ENCODE measurements at places on chromosomes 7 and 10.

DNA sequence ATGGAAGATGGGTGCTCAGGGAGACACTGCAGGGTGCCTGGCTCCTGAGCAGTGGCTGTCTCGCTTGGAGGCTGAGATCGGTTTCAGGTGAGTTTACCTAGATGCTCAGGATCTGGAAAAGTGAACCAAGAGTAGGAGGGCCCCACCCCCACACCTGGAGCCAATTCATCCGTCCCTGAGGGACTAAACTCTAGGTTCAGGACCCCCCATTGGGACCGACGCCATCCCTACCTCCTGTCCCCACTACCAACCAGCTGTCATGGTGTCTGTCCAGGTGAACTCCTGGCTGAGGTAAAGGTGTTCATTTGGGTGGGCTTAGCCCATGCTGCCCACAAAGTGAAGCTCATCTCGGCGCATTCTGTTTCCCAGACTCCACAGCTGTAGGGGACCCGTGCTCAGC, 174.6 kb upstream of the PLPP4 start:
- no peak for DNase-seq

- no peak for DNase-seq
Observed at GRCh38 chr10:101397140-101397539, 43.2 kb downstream of the BTRC start.

DNA sequence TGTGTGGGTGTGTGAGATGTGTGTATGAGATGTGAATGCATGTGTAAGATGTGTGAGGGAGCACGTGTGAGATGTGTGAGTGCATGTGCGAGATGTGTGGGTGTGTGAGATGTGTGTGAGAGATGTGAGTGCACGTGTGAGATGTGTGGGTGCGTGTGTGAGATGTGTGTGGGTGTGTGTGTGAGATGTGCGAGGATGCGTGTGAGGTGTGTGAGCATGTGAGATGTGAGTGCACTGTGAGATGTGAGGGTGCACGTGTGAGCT, 31.0 kb downstream of the PPIF start:
- no peak for DNase-seq

GRCh38 chr7:96778263-96778662, 68.6 kb upstream of the SEM1 start:
- DNase-seq: no peak

- no peak for DNase-seq
Observed at GRCh38 chr10:31622978-31623377, 304.0 kb downstream of the ZEB1 start.

DNA sequence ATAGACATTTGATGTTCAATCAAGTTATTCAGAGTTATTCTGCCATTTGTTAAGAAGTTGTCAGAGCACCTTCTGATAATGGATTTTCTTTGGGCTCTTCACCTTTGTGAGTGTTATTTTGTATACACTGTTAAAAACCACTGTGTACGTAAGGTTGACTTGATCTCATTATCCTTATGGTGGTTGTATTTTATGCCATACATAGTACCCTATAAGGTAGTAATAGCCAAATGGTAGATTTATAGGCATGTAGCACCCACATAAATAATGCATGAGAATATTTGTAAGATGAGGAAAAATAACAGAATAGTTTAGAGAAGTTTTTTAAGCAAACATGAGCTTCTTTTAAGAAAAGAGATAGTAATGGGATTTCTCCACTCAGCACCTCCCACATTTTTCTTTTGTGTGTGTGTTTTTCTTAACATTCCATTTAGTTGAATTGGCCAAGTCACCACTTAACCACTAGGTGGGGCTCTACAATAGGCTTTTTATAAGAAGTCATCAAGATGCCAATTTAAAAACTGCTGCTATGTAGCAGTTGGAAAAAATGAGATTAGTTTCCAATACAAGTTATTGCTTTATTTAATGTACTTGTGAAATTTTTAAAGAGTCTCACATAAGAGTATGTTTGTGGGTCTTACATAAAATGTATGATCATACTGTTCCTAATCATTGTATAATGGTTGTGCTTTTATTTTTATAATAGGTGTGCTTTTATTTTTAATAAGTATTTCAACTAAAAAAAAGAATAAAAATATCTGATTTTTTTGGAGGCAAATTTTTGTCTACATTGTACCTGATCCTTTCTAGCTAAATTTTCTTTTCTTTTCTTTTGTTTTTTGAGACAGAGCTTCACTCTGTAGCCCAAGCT, 41.1 kb upstream of the STMP1 start:
- peak; percentile 28 for DNase-seq

- DNase-seq: no peak
Observed at GRCh38 chr10:71923138-71923692, 41.0 kb upstream of the CHST3 start.

GRCh38 chr10:63720072-63720537, 198.9 kb downstream of the REEP3 start:
- DNase-seq: peak; percentile 11

DNA sequence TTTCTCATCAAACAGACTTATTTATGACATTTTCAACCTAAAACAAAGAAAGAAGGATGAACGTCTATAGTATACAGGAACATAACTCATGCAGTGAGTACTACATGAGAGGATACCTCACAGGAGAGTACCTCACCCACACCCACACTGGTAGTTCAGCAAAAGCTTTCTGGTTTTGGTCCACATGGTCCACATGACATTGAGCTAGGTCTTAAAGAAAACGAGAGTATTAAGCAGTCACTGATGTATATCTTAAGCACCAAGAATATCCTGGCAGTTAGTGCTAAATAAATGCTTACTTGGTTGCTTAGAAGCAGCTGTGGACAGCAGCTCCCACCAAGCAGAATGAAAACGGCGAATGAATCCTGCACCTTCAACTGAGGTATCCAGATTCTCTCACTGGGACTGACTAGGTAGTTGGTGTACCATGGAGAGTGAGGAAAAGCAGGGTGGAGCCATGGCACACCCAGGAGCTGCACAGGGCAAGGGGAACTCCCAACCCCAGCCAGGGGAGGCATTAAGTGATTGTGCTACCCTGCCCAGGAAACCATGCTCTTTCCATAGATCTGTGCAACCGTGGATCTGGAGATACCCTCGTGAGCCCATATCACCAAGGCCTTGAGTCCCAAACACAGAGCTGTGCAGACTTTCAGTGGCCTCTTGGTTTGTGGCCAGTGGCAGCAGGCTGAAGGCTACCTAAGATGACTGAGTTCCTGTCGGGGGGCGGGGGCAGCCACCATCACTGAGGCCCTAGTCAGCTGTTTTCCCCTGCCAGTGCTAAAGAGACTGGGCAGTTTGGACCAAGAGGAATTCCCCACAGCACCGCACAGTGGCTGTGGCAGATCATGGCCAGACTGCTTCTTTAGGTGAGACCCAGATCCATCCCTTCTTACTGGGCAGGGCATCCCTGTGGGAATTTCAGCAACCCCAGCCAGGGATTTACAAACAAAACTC, 143.4 kb downstream of the SGMS1 start:
- DNase-seq: no peak

DNA sequence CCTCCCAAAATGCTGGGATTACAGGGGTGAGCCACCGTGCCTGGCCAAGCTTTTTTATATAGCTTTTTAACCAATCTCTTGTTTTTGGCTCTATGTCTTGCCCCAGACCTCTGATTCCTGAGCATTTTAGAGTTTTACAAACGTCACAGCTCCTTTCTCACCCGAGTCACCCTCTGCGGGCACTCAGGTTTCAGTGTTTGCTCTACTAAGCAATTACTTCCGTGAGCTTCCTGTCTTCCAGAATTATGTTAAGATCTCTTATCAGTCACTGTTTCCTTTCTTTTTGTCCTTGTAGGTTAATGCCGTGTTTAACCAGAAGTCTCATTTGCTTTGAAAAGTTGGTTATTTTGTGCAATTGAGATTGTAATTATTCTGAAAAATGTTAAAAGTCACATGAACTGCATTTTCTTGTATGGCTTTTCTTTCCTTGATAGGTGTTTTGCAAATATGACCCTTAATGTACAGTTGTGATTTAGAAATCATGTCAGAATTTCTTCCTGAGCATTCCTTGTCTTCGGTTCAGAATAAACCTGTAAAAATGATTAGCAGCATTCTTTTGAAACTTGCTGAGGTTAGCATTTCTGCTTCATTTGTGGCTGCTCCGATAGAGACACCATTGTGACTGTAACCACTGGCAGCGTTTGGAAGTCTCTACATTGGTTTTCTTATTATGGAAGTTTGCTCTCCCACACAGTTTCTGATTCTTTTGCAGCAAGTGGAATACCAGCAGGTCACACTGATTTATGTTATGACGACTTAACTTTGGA, 4.5 kb upstream of the HKDC1 start:
- no peak for DNase-seq

- no peak for DNase-seq
Observed at GRCh38 chr10:47306387-47307210, 6.6 kb downstream of the GDF10 start.

DNA sequence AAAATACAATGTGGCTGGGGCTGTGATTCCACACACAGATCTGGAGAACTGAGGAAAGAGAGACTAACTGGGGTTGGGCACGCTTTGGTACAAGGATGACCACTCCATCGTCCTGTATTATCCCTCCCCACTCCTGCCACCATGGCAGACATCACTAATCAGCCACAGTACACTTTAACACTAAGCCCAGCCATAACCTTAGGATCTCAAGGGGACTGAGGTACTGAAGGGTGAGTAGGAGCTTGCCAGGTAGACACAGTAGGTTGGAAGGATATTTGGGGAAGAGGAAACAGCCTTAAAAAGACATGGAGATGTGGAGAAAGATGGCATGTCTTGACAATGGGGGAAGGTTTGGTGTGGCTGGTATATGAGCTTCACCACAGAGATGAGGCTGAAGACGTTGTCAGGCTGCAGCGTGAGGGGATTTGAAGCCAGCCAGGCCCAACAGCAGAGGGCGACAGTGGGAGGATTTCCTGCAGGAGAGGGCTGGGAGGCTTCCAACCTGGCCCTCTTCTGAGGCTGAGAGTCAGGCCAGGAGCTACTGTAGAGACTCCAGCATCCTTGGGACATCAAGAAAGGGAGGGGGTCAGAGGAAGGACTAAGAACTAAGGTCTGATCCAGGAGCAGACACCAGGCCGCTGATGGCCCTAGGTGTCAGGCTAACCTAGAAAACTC, 58.6 kb upstream of the COL13A1 start:
- DNase-seq: no peak

DNA sequence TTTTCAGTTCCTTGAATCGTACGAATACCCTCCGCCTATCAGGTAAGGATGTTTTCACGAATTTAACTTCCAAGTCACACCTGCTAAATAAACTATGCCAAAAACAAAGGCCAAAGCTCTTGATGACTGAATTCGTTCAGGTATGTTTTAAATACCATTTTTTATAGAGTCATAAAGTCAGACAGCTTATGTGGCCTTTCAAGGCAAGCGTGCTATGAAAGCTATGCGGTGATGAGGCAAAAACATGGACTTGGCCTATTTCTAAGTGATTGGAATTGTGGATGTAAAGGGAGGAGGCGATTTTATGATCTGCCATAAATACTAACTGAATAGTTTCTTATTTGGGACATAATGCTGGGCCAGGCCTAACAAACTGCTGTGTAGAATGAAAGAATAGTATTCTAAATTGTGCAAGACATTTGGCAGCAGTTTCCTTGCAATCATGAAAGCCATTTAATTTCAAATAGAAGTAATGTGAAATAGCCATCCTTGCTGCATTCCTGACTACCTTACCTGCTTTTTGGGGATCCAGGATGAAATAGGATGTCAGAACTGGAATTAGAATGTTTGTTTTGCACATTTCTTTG, 14.0 kb downstream of the SLC39A12 start:
- DNase-seq: no peak

GRCh38 chr10:123706236-123706635, 40.1 kb downstream of the GPR26 start:
- DNase-seq: no peak

DNA sequence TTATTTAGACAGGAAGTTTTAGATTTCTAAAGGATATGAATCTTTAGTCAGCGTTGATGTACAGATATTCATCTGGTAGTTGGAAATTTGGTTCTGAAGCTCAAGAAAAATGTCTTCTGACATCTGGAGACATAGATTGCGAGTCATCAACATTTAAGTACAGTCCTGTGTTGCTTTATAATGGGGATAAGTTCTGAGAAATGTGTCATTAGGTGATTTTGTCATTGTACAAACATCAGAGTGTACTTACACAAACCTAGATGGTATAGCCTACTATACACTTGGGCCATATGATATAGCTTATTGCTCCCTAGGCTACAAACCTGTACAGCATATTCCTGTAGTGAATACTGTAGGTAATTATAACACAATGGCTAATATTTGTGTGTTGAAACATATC, 49.6 kb upstream of the UBN2 start:
- no peak for DNase-seq

GRCh38 chr10:30705101-30705624, 75.6 kb upstream of the LYZL2 start:
- DNase-seq: no peak

DNA sequence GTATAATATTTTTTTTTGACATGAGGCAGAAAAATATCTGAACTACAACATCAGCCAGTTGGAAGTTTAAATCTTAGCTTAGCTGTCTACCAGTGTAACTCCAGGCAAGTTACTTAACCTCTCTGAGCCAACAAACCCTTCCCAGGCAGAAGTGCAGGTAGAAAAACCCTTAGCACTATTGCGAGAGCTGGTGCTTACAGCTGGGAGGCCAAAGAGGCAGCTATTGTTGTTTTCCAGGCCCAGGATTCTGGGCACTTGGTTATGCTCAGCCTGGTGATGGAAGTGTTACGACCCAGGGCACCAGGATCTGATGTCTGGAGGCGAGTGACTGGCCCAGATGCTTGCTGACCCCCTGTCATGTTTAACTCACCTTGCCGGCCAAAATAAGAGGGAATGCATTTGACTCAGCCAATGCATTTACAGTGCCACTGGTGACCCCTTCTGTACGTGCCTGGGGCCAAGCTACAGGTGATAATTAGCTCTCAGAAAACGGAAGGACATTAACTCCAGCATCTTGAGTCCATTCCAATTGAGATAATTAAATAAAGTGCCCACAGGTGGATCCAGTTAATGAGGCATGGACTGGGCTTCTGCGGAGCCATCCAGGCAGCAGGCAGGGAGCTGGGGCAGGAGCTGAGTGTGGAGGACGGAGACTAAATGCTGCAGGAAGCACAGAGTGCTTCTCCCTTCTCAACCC, 126.5 kb upstream of the HABP2 start:
- DNase-seq: no peak

- no peak for DNase-seq
Observed at GRCh38 chr10:36516281-36516680, 609.1 kb upstream of the ANKRD30A start.

- no peak for DNase-seq
Observed at GRCh38 chr7:3397324-3397723, 96.3 kb downstream of the SDK1 start.

GRCh38 chr7:49643321-49643720, 130.1 kb upstream of the VWC2 start:
- DNase-seq: no peak

Measured in NCI-H2107 (cell line).